ENCODE measurements at places on chromosomes 5 and 9.

- no peak for DNase-seq
Measured at GRCh38 chr9:95756986-95757385, 118.5 kb upstream of the ERCC6L2 start.

GRCh38 chr5:119578937-119579336 lies 50.4 kb upstream of the FAM170A start:
- DNase-seq: no peak

GRCh38 chr5:123756318-123756665 lies 244.3 kb downstream of the CSNK1G3 start:
- no peak for DNase-seq

DNA sequence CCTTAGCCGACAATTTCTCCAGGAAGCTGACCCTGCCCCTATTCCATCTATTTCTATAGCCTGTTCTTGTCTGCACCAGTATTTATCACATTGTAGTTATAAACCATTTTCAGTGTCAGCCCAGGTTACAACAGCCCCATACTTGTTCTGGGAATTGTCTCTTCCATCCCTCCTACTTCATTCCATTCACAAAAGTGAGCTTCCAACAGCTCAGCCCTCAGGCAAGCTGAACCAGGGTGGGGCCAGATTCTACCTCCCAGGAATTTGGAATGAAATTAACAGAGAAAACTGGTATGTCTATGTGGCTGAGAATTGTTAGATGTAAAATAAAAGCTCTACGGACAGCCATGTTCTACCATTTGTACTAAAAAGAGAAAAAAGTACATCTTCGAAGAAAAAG lies 36.1 kb downstream of the STRBP start:
- DNase-seq: no peak

GRCh38 chr5:168282120-168282519 lies 9.3 kb upstream of the WWC1 start:
- no peak for DNase-seq

GRCh38 chr5:94312298-94312697 lies 306.1 kb downstream of the KIAA0825 start:
- DNase-seq: no peak

DNA sequence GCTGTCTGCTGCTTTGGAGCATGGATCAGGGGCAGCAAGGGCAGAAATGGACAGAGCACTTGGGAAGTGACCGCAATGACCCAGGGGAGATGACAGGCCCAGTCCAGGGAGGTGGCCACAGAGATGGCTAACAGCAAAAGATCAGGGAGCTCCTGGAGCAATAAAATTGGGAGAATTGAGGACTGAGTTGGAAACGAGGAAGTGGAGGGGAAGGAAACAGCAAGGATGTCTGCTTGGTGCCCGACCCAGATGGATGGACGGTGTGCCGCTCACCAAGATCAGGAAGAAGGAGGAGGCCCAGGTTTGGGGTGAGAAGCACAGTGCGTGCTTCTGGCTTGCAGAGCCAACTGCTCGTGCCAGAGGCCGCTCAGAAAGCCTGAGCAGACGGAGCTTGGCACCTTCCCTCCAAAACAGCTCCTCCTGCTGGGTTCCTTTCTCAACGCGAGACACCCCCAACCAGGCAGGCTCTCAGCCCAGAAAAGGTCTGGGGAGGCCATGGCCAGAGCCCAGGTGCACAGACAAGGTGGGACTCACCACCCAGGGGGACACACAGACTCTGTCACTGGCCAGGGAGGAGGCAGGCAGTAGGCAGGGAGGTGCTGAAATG lies 1.7 kb upstream of the SLC34A1 start:
- DNase-seq: no peak

- no peak for DNase-seq
Measured at GRCh38 chr9:131630205-131630831, 85.0 kb downstream of the PRRT1B start.

DNA sequence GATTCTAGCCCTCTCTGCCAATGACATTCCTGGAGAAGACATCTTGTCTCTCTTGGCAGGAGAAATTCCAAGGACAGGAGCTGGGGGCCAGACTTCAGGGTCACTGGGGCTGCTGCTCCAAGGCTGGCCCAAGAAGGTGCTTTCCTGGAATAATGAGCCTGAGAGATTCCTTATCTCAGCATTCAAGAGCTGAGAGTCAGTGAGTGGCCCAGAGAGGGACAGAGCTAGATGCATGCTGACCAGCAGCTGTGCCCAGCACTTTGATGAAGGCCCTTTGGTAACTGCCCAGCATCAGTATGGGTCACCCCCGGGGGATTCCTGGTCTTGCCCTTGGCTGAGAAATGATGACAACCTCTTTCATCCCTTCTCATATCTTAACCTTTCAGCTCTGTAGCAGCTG lies 47.7 kb upstream of the CTNNA1 start:
- no peak for DNase-seq

- no peak for DNase-seq
Measured at GRCh38 chr9:79432485-79432884, 139.3 kb upstream of the TLE4 start.

DNA sequence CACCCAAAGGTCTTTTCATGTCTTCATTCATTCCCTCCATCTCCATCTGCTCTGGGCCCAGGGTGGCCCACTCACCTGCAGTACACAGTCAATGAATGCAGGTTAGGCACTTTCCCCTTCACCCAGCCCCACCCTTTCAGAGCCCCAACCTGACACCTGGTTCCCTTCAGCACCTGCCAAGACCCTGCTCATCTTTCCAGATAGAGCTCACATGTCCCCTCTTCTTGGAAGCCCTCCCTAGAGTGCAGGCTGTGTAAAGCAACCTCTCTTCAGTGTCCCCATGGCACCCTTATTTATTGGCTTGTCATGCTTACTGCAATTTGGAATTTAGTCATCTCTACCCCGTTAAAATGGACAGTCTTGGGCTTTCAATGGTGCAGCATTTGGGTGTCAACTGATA lies 13.0 kb upstream of the CPEB4 start:
- no peak for DNase-seq

DNA sequence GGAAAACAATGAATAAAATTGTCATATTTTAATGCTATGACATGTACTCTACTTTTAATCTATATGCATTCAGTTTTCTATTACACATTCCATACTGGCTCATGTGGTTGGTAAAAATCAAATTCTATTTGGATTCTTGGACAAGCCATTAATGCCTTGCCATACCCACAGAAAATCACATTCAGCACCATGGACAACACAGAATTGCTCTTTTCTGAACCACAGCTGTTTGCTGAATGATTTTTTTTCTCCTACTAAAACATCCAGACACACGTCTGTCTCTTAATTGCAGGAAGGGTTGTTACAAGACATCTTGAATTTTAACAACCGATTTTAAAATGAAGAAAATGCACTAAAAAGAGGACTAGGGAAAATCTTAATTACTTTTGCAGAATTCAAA lies 675.6 kb downstream of the BRINP1 start:
- no peak for DNase-seq

- DNase-seq: no peak
Measured at GRCh38 chr5:178982941-178983340, 12.2 kb downstream of the GRM6 start.

DNA sequence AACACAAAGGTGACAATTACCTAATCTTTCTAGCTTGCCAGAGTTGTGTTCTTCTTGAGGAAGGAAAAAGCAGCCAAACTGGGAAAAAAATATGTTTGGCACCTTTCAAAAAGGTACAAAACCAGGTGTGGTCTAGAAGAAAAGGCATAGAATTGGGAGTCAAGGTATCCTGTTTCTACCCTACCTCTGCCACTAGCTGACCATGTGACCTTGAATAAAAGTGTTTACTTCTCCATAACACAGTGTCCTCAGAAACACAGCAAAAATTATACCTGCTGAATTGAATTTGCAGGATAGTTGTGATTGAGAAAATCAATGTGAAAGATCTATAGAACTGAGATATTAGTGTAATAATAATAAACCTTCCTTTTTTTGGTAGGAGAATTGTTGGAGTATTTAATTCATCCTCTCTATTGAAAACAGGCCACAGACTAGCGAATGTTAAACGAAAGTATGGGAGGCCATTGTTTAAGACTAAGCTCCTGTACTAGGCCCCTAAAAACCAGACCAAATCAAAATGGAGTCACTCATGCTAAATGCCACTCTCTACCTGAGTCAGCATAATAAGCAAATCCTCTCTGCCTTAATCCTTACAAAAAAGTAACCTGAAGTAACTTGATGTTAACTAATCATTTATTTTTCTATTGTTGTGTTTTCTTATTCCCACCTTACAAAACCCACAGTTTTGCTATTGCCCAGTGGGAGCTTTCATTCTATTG lies 12.6 kb downstream of the CYFIP2 start:
- DNase-seq: no peak

GRCh38 chr9:70228611-70229010 lies 30.2 kb upstream of the SMC5 start:
- DNase-seq: no peak

- no peak for DNase-seq
Measured at GRCh38 chr9:113623851-113624485, 160.4 kb downstream of the RGS3 start.

GRCh38 chr5:179186801-179187200 lies 126.6 kb downstream of the ZNF354C start:
- DNase-seq: no peak

- DNase-seq: no peak
Measured at GRCh38 chr9:126617823-126618165, 4.1 kb downstream of the LMX1B start.

GRCh38 chr9:87464110-87464991 lies 33.3 kb upstream of the DAPK1 start:
- no peak for DNase-seq

DNA sequence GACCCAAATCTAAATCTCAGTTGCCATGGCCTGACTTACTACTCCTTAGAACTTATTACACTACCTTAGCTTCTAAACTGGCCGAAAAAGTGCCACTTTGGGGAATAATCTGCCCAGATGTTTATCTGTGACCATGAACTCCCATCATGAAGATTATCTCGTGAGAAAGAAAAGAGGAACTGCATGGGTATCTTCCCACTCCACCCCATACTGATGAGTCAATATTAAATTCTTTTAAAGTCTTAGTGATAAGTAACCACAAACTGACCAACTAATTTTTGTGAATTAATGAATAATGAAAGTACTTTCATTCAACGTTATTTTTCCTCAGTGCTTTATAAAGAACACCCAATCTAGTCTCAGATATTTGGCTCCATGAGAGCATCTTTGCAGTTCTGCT lies 493.5 kb downstream of the EBF1 start:
- DNase-seq: no peak

DNA sequence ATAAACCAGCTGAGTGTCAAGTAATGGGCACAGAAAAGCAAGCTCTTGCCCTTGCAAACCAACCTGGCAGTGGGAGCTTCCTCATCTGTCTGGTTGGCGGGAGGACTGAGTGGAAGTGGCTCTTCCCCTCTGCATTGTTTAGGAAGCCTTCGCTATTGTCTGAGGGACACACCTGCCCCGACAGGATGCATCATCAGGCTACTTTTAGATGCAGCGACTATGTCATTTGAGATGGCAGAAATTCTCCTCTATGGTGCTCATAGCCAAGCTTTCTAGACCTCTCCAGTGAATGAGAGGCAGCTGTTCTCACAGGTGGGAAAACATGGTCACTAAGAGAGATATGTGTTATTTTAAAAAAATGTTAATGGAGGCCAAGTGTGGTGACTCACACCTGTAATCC lies 104.0 kb downstream of the DOCK8 start:
- DNase-seq: no peak

DNA sequence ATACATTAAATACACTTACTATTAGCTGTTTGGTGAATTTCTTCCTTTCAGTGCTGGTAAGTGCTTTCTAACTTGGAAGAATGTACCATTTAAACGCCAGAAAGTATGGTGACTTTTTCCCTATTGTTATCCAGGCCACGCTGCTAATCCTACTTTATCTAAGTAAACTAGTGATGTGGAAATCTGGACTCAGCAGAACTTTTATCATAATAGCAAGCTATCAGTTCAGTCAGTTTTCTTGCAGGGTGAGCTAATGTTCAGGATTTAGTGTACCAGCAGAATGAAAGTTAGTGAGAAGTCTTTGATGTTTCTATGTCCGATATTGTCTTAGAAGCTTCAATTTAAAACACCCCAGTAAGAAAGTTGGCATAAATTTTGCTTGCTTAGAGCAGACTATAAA lies 72.2 kb downstream of the HSD17B4 start:
- DNase-seq: no peak

GRCh38 chr5:122942164-122942914 lies 94.2 kb downstream of the PPIC start:
- DNase-seq: no peak

DNA sequence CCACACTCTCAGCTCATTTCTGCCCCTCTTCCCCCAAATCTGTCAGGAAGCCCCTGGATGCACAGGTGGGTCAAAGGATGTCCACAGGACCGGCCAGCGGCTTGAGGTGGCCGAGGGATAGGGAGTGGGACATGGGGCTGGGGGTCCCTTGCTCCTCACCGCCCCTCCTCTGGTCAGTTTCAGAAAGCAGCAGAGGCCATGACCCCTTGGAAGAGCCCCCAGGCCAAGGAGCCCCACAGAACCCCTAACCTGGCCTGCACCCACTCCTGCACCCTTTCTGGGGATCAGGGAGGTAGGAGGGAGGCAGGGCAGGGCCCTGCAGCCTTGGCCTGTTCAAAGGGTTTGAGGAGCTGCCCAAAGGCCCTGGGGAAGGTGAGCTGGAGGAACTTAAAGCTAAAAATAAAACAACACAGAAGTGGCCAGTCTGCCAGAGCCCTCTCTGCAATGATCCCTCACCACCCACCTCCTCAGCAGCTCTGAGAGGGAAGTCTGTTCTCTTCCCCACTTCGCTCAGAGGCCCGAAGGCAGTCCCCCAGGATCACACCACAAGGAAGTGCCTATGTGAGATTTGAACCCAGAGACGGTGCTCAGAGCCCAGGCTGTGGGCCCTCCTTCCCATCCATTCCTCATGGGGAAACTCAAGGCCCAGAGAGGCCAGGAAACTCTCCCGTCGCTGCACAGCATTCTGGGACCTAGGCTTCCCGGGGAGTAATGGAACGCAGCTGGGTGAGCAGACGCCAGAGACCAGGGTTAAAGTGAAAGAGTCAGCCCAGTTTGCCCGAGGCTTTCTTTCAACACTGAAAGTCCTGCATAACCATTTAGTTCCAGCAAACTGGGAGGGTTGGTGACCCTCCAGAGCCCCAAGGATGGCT lies 910 bp downstream of the ENG start:
- DNase-seq: no peak

- no peak for DNase-seq
Measured at GRCh38 chr9:99336531-99336930, 114.4 kb downstream of the SEC61B start.
